ENCODE measurements at places on chromosomes 6 and 20. TPM values are rescaled to one million over a fixed set of nuclear protein-coding genes. Genes with fewer than 3 reads are reported as not detected.

PFDN4 gene
- polyA plus RNA-seq, result 68.8 TPM

POM121L2 gene
- polyA plus RNA-seq, result not detected

DNA sequence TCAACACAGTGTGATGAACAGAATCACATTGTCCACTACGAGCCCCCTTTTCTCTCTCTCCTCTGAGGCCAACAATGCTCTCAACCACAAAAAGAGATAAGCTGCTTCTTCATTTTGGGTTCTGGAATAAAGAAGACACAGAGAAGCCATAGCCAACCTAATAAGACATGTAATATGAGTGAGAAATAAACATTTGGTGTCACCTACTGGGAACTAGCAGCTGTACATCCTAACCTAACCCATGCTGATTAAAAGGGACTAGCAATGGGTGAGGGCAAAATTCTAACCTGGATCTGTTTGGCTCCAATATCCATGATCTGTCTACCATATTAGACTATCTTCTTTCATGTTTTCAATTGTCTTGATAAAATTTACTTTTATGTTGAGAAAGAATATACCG is 369.1 kb upstream of the MARCKS start:
- H3K36me3 ChIP-seq, result no peaks in the 10 kb centered on the region
- no peak for DNase-seq
- no peaks in the 10 kb centered on the region for H3K4me1 ChIP-seq
- H3K27me3 ChIP-seq, result no peaks in the 10 kb centered on the region
- H3K4me3 ChIP-seq, result no peak overlapping the region

DNA sequence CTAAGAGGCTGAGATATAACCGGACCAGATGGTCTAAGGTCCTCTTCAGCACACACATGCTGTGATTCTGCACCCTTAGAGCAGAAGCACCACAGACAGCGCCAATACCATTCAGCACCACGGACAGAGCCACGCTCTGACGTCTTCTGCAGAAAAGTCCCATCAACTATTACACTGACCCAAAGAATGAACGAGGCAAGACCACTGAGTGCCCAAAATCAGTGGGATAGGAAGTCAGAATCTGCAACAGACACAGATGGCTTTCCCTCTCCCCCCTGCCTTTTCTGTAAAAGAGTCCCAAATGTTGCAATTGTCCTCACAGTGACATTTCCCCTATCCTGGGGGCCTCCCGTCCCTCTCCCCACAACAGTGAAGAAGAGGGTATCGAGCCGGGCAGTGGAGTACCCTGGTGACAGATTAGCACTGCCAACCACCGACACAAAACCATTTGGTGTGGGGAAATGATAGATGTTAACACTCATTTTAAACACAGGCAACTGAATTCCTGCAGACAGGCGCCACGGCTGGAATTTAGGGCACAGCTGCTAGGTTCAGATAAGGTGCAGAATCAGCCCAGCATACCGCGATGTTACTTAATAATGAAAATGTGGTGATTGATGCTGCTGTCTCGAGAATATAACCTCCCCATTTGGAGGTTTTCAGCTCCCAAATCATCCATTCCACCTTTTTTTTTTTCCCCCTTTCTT is 66.6 kb upstream of the CTNNBL1 start:
- no peaks in the 10 kb centered on the region for H3K4me1 ChIP-seq
- no peak overlapping the region for H3K27ac ChIP-seq
- no peak for DNase-seq
- H3K27me3 ChIP-seq, result no peaks in the 10 kb centered on the region
- no peaks in the 10 kb centered on the region for H3K36me3 ChIP-seq

DNA sequence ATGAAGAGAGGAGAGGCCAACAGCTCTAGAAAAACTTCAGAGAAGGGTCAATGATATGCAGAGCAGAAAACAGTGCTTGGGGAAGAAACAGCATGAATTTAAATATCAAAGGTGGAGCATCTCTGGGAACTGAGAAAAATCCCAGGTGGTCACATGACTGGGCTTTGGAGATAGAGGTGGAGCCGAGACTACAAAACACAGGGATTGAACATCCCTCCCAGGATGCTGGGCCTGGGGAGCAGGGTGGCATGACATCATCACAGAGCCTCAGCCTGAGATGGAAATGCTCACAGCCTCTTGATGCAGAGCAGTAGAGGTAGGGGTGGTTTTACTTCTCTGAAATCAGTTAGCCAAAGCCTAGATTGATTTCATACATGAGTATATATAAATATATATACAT is 529.5 kb downstream of the PRKN start:
- no peaks in the 10 kb centered on the region for H3K27me3 ChIP-seq
- no peak overlapping the region for H3K4me3 ChIP-seq
- DNase-seq, result no peak
- no peaks in the 10 kb centered on the region for H3K36me3 ChIP-seq
- no peaks in the 10 kb centered on the region for H3K4me1 ChIP-seq
- no peak overlapping the region for H3K27ac ChIP-seq

DNA sequence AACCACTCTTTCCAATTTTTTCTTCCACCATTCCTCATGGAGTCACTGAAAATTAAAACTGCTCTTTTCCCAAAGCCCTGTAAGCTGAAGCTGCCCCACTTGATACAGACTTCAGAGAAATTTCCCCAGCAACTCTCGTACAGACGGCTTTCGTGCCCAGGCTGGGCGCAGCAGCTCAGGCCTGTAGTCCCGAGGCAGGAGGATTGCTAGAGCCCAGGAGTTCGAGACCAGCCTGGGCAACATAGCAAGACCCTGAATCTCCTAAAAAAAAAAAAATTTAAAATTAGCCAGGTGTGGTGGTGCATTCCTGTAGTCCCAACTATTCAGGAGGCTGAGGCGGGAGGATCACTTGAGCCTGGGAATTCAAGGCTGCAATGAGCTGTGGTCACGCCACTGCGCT is 6.6 kb downstream of the PPDPF start:
- no peaks in the 10 kb centered on the region for H3K36me3 ChIP-seq
- peak; percentile 38 for DNase-seq
- H3K27ac ChIP-seq, result no peak overlapping the region
- H3K4me3 ChIP-seq, result no peak overlapping the region
- no peaks in the 10 kb centered on the region for H3K4me1 ChIP-seq
- no peaks in the 10 kb centered on the region for H3K27me3 ChIP-seq

DNA sequence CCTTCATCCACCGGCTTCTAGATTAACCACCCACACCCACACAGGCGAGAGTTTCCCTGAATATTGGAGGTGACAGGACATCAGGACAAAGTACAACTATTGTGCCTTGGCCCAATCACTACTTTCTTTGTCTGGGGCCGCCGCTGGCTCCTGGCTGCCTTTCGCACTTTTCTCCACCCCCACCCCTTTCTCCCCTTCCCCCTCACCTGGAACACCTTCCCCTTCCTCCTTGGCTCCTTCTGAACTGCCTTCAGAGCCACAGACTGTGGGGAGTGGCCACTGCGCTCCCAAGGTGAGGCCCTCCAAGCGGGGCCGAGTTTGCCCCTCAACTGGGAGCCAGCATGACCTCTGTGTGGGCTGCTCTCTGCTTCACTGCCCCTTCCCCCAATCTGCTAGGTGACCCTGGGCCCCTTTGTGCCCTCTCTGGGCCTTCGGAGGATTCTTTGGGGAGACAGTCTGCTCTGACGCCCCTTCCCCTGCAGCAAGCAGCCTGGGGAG is 3.0 kb upstream of the VEGFA start:
- H3K4me3 ChIP-seq, result no peak overlapping the region
- peak; percentile 44 for DNase-seq
- no peaks in the 10 kb centered on the region for H3K4me1 ChIP-seq
- no peaks in the 10 kb centered on the region for H3K36me3 ChIP-seq
- H3K27ac ChIP-seq, result no peak overlapping the region
